Esophagus muscularis mucosa (tissue), 4 donors: ENCODE measurements at places on chromosomes 7 and 10. TPM values are rescaled to one million over a fixed set of nuclear protein-coding genes. Genes with fewer than 3 reads are reported as not detected.

AEBP1 gene
- total RNA-seq, result 159 TPM

ZNF107 gene
- total RNA-seq, result 1.8 TPM

MYPN gene
- 1.5 TPM for total RNA-seq

UTF1 gene
- not detected for total RNA-seq

GPER1 gene
- 10.0 TPM for total RNA-seq

GNG11 gene
- 26.0 TPM for total RNA-seq

AFAP1L2 gene
- total RNA-seq, result 18.5 TPM

MYL7 gene
- total RNA-seq, result not detected

CPXM2 gene
- total RNA-seq, result 91.2 TPM

ZWINT gene
- total RNA-seq, result 1.1 TPM

SPDYE9 gene
- total RNA-seq, result not detected

LAMB1 gene
- 236 TPM for total RNA-seq

CCDC172 gene
- not detected for total RNA-seq

GPR37 gene
- total RNA-seq, result 15.2 TPM

CLRN3 gene
- not detected for total RNA-seq
